Dermis blood vessel endothelial cell (primary cell): ENCODE measurements at places on chromosomes 11 and 22.

GRCh38 chr22:37351232-37351631, 68.9 kb downstream of the CYTH4 start:
- no peak for DNase-seq

- DNase-seq, result no peak
These were observed 155.9 kb downstream of the CCDC34 start for GRCh38 chr11:27207025-27207650.

GRCh38 chr11:14288189-14288935, 70.6 kb downstream of the RRAS2 start:
- no peak for DNase-seq

DNA sequence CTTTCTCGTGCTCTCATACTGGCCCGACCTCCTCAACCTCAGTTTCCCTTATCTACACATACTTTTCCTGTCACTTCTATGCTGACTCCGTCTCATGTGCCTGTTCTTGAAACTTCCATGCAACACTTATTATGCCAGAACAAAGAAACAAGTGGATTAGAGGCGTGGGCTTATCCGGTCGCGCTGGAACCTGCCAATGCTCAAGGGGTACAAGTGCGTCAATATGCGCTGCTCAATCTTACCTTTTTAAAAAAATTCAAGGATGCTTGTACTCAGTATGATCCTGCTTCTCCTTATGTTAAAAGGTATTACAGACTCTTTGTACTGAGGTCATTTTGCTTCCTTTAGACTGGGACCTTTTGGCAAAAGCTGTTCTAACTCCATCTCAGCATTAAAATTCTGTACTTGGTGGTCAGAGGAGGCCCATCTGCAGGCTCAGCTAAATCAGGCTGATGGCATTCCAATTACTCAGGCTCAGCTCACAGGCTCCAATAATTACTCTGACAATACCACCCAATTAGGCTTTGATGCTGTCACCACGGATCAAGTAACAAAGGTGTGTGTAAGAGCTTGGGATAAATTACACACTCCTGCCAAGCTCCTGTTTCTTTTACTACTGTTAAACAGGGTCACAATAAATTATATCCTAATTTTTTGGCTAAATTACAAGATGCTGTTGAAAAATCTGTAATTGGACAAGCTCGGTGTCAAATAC, 26.3 kb upstream of the ALDH3B2 start:
- no peak for DNase-seq

- no peak for DNase-seq
These were observed 66.6 kb downstream of the TP53I11 start for GRCh38 chr11:44884056-44884455.

DNA sequence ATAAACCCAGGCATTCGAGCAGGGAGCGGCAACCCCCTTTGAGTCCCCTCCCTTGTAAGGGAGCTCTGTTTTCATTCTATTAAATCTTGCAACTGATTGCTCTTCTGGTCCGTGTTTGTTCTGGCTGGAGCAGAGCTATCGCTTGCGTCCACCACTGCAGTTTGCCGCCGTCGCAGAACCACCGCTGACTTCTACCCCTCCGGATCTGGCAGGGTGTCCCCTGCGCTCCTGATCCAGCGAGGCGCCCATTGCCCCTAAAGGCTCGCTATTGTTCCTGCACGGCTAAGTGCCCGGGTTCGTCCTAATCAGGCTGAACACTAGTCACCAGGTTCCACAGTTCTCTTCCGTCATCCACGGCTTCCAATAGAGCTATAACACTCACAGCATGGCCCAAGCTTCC, 10.4 kb upstream of the MS4A7 start:
- DNase-seq, result no peak

GRCh38 chr11:57516061-57516443, 550 bp upstream of the SLC43A1 start:
- DNase-seq, result no peak

DNA sequence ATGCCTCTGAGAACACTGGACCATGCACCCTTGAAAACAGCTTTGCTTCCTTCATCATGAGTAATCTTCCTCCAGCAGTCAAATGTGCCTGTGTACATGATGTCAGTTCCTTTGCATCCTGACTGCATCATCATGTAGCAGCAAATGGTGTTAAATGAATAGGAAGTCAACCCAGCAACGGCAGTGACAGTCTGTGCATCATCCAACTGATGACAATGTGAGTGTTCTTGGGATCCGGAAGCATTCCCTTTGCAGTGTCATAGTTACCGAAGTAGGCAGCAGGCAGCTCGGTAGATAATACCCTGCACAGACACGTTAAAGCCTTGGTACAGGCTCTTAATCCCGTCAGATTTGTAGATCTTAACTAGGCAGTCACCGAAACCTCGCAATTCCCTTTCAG, 2.5 kb downstream of the WBP2NL start:
- DNase-seq, result peak; percentile 62

GRCh38 chr11:65134240-65134951, at the start of gene SYVN1:
TSS of gene SYVN1 (minus strand) at chr11:65134519. CDS start at chr11:65133601, 918 bp downstream.
- DNase-seq, result peak; percentile 90

DNA sequence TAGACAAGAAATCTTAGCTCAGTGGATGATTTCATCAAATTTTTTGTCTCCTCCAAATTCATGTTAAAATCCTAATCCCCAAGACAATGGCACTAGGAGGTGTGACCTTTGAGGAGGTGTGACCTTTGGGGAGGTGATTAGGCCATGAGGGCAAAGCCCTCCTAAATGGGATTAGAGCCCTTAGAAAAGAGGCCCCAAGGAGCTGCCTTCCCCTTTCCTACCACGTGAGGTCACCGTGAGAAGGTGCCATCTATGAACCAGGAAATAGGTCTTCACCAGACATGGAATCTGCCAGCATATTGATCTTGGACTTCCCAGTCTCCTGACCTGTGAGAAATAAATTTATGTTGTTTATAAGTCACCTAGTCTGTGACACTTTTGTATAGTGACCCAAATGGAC, 138.7 kb downstream of the TRIM29 start:
- no peak for DNase-seq

DNA sequence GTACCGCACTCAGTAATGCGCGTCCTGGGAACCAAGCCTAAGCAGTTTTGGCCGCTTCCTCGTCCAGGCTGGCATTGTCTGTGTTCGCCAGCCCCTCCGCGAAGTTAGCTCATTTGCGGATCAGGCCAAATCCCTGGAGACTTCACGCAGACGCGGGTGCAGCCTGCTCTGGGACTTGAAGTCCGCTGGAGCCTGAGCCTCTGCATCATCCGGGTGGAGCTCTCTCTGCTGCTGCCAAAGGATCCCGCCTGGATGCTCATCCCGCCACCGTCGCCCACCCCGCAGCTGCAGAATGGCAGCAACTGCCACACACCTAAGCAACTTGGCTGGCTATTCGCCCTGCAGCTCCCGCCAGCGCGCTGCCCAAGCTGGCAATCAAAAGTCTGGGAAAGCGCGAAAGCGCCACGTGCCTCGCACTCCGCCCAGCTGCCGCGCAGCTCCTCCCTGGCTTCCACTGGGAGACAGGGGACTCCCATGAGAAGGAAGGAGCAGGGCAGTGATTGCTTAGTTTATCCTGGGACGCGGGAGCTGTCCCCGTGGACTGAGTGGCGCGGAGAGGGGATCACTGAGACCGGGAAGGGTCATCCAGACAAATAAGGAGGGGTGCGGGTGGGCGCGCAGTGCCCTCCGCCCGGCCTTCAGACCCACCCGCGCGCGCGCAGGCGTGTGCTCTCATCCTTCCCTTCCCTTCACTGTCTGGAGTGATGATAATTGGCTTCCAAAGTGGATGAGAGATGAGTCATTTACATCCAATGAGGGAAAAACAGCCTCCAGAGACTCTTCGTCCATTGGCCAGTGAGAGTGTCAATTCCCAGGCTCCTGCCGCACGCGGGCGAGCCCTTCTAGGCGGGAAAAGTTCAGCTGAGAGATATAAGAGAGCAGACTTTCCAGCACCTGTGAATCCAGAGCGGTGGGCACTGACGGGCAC, 23.2 kb upstream of the GLYATL1B start:
- DNase-seq, result no peak

DNA sequence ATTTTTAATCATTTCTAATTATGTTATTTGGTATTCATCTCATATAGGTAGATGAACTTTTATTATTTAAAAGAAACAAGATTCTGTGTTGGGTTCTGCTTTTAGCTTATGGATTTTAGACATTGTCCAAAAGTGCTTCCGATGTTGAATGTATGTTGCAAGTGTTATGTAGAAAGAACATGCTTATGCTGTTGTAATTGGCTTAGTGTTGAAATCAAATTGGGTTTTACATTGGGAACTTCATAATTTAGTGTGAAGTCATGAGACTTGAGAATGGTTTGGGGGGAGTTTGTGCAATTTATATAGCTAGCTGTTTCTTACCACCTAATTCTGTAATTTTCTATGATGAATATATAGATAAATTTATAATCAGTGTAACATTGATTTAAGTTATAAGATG, 3.6 kb downstream of the MTMR3 start:
- no peak for DNase-seq

DNA sequence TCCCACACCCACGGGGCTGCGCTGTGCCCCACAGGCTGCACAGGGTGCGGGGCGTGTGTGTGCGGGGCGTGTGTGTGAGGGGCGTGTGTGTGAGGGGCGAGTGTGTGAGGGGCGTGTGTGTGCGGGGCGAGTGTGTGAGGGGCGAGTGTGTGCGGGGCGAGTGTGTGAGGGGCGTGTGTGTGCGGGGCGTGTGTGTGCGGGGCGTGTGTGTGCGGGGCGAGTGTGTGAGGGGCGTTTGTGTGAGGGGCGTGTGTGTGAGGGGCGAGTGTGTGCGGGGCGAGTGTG, 86.7 kb downstream of the WNT7B start:
- DNase-seq, result no peak

- no peak for DNase-seq
These were observed 24.5 kb upstream of the GNB1L start for GRCh38 chr22:19879246-19879570.

- DNase-seq, result no peak
These were observed 150.6 kb downstream of the SPATA19 start for GRCh38 chr11:133694701-133695100.

DNA sequence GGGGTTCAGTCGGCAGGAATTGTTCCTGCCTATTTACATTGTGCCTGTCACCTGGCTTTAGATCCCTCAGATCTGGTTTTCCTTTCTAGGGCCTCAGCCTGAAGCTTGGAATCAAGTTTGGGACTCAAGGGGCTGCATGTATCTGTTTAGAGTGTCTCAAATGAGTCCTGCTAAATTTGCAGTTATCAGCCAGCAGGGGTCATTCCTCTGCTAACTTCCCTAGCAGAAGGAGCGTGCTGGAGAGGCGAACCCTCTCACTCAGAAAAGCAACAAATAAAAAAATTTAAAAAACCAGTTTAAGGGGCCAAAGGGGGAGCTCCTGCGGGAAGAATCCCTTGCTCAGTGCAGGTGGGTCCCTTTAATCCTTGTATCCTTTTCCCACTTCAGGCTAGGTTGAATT, 1220.2 kb downstream of the JRKL start:
- peak; percentile 40 for DNase-seq

DNA sequence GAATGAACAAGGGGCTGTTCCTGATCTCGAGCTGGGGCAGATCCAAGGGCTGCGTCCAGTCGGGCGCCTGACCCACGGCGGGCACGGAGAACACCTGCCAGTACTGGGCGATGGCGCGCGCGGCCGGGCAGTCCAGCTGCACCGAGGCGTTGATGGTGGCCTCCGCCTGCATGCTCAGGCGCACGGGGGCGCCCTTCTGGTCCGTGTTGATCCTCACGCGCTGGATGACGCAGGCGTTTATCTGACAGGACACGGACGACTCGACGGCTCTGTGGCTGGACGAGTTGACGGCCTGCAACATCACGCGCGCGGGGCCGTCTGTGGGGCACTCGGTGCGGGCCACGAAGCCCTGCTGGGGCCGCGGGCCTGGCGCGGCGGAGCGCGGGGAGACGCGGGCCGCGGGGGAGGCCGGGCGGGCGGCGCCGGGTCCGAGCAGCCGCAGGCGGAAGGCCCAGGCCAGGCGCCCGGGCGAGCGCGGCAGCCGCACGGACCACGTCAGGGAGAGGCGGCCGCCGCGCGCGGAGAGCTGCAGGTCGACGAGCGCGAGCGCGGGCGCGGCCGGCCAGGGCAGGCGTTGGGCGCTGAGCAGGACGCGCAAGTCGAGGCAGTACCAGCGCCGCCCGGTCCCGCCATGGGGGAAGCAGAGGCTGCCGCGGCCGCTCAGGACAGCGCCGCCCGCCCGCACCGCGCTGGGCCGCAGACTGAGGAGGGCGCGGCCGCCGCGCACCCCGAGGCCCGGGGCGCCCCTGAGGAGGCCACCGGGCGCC, 511 bp downstream of the PKDREJ start:
- DNase-seq, result peak; percentile 86

- DNase-seq, result peak; percentile 88
These were observed 10.7 kb downstream of the SLCO2B1 start for GRCh38 chr11:75161506-75162095.
